ENCODE measurements at places on chromosomes 1 and 21. TPM values are rescaled to one million over a fixed set of nuclear protein-coding genes. Genes with fewer than 3 reads are reported as not detected.

The PLA2G2A gene
- not detected for total RNA-seq

DNA sequence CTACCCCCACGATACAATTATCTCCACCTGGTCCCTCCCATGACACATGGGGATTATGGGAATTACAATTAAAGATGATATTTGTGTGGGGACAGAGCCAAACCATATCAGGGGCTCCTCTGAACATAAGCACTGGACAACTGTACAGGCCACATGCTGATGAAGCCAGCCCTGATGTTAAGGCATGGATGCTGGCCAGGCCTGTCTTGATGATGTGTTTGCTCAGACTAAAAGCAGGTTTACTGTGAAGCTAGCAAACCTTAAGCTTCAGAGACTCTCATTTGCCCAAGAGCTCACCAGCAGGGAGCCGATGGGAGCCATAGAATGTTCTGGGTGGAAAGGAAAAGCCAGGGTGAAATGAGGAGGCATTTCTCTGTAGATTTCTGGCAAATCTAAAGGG lies 135.3 kb upstream of the KCNK1 start:
- no peak for ATAC-seq

The LRRIQ3 gene
- 0.41 TPM for total RNA-seq

The COL6A1 gene
- 103 TPM for total RNA-seq

The OVAAL gene
- total RNA-seq: not detected

The IVL gene
- 1.1 TPM for total RNA-seq

- ATAC-seq: no peak
These were observed 35.2 kb upstream of the KIRREL1 start for GRCh38 chr1:157958263-157958662.

The LCE3E gene
- not detected for total RNA-seq

DNA sequence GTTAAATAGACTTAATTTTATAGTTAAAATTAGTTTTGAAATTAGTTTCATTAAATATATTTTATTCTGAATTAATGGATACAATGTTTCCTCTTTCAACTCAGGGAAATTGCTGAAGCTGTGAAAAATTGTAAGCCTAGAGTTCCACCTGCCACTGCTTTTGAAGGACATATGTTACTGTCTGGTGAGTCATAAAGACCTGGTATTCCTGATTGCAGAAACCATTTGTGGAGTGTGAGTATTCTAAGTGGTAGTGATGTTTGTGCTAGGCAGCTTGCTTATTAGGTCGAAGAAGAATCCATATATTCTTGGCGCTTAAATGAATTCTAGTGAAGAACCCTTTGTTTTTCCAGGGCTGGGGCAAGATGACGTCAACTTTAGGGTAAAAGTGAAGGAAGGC lies 34.0 kb downstream of the MTR start:
- no peak for ATAC-seq

GRCh38 chr1:111956155-111956771 lies 33.2 kb downstream of the KCND3 start:
- ATAC-seq: no peak
